ENCODE measurements at places on chromosomes 7 and 10.

- no peak for DNase-seq
Measured at GRCh38 chr7:47332213-47332612, 249.7 kb downstream of the TNS3 start.

- no peak for DNase-seq
Measured at GRCh38 chr7:132739271-132739955, 163.1 kb upstream of the PLXNA4 start.

- DNase-seq: no peak
Measured at GRCh38 chr10:24652381-24652957, 71.2 kb downstream of the ARHGAP21 start.

- DNase-seq: no peak
Measured at GRCh38 chr7:132095111-132095765, 481.0 kb downstream of the PLXNA4 start.

DNA sequence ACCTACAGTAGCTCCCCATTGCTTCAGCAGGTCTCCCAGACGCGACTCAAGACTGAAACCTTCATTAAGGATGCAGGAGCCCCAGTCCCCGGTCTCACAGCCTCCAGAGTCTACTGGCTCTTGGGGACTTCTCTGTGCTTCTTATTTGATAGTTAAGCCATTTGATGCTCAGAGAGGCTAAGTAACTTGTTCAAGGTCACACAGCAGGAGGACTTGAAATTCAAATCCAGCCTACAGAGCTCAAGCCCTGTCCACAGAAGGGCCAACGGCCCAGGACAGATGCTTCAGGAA is 21.2 kb upstream of the ZMIZ1 start:
- DNase-seq: no peak

DNA sequence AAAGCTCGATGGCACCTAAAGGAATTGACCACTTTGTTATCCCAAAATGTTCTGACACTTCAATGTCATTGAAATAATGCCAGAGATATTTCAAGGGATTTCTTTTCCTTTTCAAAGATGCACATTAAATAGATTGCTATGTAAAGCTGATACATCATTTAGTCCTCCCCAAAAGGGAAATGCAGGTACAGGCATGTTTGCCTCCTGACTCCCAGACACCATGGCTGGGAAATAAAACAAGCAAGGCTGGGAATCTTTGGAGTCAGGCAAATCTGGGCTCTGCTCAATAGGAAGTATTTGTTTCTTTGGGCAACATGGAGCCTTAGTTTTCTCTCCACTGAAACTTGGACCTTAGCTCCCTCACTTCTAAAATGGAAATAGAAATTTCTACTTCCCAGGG is 230.8 kb upstream of the LRRTM3 start:
- no peak for DNase-seq

- no peak for DNase-seq
Measured at GRCh38 chr10:128929131-128929530, 537.9 kb upstream of the MGMT start.

DNA sequence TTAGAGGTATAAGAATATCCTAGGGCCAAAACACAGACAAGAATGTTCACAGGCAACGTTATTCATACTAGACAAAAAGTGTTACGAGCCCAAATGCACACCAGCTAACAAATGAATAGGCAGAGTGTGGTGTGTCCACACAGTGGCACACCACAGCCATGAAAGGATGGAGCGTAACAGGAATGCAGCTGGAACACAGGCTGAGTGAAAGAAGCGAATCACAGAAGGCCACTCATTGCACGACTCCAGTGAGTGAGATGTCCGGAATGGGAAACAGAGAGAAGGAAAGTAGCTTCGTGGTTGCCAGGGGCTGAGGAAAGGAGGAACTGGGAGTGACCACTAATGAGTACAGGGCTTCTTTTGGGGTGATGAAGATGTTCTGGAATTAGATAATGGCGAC is 198.8 kb downstream of the TNS3 start:
- no peak for DNase-seq

Data from stimulated activated CD4-positive, alpha-beta T cell treated with anti-CD3 and anti-CD28 coated beads, TNF-alpha, amount 100 ng/mL, for 4 hours (primary cell).